ENCODE measurements at places on chromosomes 1 and 21. TPM values are rescaled to one million over a fixed set of nuclear protein-coding genes. Genes with fewer than 3 reads are reported as not detected.

GRCh38 chr1:226643177-226643576, 94.6 kb downstream of the STUM start:
- no peak overlapping the region for H3K27ac ChIP-seq
- no peak for DNase-seq
- no peaks in the 10 kb centered on the region for H3K27me3 ChIP-seq
- no peak overlapping the region for H3K4me3 ChIP-seq
- peaks cover 28% of the 10 kb centered on the region for H3K36me3 ChIP-seq
- peaks cover 15% of the 10 kb centered on the region for H3K4me1 ChIP-seq

DNA sequence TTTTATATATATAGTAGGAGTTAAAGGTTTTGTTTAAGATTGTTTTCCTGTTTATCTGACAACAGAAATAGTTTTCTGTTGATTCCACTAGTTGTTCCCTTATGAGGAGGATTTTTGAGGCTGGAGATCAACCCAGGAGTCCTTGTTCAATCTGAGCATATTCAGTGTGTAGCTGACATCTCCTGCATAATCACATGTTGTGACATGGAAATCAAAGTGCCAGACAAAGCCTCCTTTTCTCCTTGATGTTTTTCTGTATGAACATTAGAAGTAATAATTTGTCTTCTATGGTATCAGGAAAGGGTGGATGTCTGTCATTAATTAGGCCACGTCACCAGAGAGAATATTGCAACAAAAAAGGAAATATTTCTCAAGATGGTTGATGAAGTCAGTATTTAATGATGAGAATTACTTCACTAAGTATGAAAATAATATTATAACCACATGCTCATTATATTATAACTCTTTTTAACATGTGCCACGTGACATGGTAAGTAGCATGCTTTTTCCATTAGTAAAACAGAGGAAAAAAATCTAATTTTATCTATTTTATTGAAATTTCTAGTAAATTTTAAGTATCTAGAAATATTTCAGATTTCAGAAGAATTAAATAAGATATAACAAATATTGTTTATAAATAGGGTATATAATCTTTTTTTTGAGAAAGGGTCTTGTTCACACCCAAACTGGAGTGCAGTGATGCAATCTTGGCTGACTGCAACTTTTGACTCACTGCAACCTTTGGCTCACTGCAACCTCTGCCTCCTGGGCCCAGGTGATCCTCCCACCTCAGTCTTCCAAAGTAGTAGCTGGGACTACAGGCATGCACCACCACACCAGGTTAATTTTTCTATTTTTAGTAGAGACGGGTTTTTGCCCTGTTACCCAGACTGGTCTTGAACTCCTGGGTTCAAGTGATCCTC, 223.5 kb downstream of the HMCN1 start:
- no peak overlapping the region for H3K4me3 ChIP-seq
- peaks cover 22% of the 10 kb centered on the region for H3K4me1 ChIP-seq
- H3K27me3 ChIP-seq, result no peaks in the 10 kb centered on the region
- no peak for DNase-seq
- peaks cover 7% of the 10 kb centered on the region for H3K36me3 ChIP-seq
- H3K27ac ChIP-seq, result no peak overlapping the region

DNA sequence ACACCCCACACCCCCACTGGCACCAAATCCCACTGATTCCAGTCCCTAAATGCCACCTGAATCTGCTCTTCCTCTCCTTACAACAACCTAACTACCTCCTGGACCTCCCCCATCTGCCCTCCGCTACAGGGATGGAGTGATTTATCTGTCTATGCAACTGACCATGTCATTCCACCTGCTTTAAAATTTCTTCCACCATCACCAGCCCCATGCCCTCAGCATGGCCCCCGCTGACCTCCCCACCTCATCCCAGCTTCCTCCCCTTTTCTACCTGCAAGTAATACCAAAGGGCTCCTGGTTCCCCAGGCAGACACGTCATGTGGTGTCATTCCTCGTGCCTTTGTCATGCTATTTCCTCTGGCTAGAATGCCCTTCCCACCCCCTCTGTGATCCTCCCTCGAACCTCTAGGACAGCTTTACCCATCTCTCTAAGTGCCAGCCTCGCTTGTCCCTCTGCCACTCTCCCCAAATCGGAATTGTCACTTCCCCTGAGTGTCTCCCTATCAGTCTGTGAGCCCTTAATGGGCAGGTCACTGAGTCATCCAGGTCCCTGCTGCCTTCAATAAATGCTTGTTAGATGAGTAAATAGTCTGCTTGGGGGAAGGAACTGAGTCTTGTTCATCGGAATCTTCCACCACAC, 3.7 kb downstream of the GJB4 start:
- no peak overlapping the region for H3K27ac ChIP-seq
- DNase-seq, result no peak
- no peaks in the 10 kb centered on the region for H3K36me3 ChIP-seq
- no peaks in the 10 kb centered on the region for H3K4me1 ChIP-seq
- H3K27me3 ChIP-seq, result no peaks in the 10 kb centered on the region

DNA sequence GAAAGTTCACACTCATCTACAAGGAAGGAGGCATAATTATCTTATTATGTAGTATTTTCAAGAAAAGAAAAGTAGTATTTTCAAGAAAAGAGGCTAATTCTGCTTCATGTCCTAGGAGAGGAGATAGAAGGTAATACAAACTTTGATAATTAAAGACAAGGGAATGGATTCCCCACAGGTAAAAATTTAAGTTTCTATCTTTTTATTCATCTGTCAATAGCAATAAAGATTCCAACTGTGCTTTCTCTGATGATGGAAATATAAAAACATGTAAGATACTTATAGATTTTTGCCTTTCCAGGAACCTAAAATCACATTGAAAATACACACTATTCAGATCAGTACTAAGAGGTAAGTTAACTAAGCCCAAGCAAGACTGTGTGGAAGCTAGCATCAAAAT, at the start of gene OR2M2:
Gene OR2M2, plus strand, starts transcription at position 301 of the 400 bp plus-strand sequence. CDS start 5,165 bp downstream, outside the sequence.
- no peak within 1 kb of the TSS for H3K27ac ChIP-seq
- H3K4me3 ChIP-seq, result no peak within 1 kb of the TSS

DNA sequence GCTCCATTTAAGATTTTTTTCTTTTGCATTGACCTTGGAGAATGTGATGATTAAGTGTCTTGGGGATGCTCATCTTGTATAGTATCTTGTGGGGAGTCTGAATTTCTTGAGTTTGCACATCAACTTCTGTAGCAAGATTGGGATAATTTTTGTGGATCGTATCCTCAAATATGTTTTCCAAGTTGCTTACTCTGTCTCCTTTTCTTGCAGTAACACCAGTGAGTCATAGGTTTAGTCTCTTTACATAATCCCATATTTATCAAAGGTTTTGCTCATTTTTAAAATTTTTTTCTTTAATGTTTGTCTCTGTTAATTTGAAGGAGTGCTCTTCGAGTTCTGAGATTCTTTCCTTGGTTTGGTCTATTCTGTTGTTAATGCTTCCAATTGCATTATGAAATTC, 41.7 kb upstream of the ANGPTL1 start:
- H3K36me3 ChIP-seq, result peaks cover 10% of the 10 kb centered on the region
- no peaks in the 10 kb centered on the region for H3K27me3 ChIP-seq
- H3K27ac ChIP-seq, result no peak overlapping the region
- no peak for DNase-seq

GRCh38 chr21:17441370-17441769, 71.5 kb upstream of the CXADR start:
- H3K27ac ChIP-seq, result no peak overlapping the region
- H3K36me3 ChIP-seq, result no peaks in the 10 kb centered on the region
- H3K4me1 ChIP-seq, result no peaks in the 10 kb centered on the region

GRCh38 chr1:48225579-48225978, 3.1 kb downstream of the SLC5A9 start:
- H3K36me3 ChIP-seq, result no peaks in the 10 kb centered on the region
- no peak overlapping the region for H3K27ac ChIP-seq
- no peak for DNase-seq
- no peak overlapping the region for H3K4me3 ChIP-seq
- H3K4me1 ChIP-seq, result no peaks in the 10 kb centered on the region
- H3K27me3 ChIP-seq, result no peaks in the 10 kb centered on the region

- H3K27ac ChIP-seq, result no peak overlapping the region
- no peak overlapping the region for H3K4me3 ChIP-seq
- H3K36me3 ChIP-seq, result no peaks in the 10 kb centered on the region
Measured at GRCh38 chr1:37037690-37038089, 3.4 kb upstream of the GRIK3 start.

DNA sequence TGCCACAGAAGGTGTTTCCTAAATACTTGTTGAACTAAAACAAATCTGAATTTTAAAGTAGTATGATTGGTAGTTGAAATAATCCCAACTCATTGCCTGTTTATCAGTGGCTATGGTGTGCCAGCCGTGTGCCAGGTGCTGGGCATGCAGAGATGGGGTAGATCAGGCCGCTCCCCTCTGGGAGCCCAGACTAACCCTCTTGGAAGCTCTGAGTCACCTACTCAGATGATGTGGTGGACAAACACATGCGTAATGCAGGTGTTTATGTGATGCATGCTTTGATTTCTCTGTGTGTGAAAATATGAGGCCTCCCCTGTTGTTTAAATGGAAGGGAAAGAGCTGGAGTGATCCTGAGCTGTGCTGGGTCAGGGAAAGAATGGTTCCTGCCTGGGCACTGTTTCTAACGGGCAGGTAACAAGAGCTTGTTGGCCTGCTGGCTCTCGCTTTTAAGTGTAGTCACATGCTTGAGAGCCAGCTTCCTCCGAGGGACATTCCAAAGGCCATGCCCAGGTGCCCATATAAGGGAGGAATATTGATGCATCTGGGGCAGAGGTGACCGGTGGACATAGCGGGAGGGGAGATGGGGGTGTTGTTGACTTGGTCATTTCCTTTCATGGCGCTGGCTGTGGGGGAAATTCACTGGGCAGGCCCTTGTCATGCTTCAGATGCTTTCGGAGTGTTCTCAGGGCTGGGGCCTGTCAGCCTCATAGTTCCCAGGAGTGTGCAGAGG, 10.2 kb downstream of the MFN2 start:
- H3K36me3 ChIP-seq, result peaks cover 46% of the 10 kb centered on the region
- H3K4me1 ChIP-seq, result peaks cover 10% of the 10 kb centered on the region
- no peak overlapping the region for H3K4me3 ChIP-seq
- no peak overlapping the region for H3K27ac ChIP-seq

DNA sequence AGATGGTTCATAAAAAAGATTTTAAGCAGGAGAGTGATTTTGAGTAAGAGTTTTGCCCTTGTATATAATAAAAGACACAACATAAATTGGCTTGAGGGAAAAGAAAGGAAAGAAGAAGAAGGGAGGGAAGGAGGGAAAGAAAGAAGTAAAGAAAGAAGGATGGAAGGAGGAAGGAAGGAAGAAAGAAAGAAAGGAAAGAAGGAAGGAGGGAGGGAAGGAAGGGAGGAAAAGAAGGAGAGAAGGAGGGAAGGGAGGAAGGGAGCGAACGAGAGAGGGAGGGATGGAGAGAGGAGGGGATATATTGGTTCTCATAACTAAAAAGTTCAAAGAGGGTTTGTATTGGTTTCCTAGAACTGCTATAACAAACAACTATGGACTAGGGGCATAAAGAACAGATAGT, 62.2 kb upstream of the PAX7 start:
- H3K4me3 ChIP-seq, result no peak overlapping the region
- H3K27ac ChIP-seq, result no peak overlapping the region
- H3K4me1 ChIP-seq, result no peaks in the 10 kb centered on the region
- H3K36me3 ChIP-seq, result no peaks in the 10 kb centered on the region
- DNase-seq, result no peak

DNA sequence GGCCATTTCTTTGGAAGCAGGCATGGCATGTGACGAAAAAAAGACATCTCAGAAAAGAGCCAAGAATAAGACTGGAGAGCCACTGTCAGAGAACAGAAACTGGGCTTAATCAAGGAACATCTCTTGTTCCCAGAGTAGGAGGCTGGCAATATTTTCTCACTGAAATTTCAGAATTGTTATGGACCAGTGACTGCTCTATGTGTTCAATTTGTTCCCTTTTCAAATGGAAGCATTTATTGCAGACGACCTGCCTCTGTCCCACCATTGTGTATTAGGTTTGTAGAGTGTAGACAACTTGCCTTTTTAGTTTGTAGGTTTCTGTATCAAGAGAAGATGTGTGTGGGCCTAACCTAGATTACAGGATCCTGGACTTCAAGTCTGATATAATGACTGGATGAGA, 18.7 kb downstream of the PSMG1 start:
- no peak for DNase-seq
- no peak overlapping the region for H3K4me3 ChIP-seq
- H3K36me3 ChIP-seq, result peaks cover 20% of the 10 kb centered on the region
- no peak overlapping the region for H3K27ac ChIP-seq
- peaks cover 4% of the 10 kb centered on the region for H3K4me1 ChIP-seq

DNA sequence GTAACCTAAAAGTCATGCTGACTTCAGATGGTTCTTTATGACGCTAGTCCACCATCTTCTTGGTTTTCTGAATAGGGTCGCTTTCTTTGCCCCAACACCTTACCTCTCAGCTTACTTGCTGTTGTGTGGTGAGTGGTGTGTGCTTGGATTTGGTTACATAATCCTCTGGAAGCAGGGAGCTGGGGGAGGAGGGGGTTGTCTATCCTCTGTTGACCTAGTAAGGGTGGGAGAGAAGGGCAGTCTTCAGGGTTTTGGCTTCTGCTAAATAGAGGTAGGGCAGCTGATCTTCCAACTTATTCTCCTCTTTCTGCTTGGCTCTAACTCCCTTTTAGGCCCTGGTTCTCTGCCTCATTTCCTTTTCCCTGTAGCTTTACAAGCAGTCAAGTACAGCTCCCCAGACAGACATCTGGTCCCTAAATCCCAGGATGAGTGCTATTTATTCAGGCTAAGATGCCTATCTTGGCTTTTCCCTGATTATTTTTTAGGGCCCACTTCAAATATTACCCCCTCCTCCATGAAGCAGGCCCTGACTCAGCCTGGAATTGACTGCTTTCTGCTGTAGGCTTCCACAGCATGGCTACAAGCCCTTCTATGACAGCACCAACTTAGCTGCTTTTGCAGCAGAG, 6.4 kb upstream of the REN start:
- no peaks in the 10 kb centered on the region for H3K4me1 ChIP-seq
- no peak overlapping the region for H3K4me3 ChIP-seq

- no peaks in the 10 kb centered on the region for H3K4me1 ChIP-seq
- peaks cover 25% of the 10 kb centered on the region for H3K27me3 ChIP-seq
- no peak overlapping the region for H3K27ac ChIP-seq
- no peak for DNase-seq
- H3K36me3 ChIP-seq, result no peaks in the 10 kb centered on the region
Measured at GRCh38 chr1:29349871-29350491, 113.7 kb downstream of the PTPRU start.

The BRDT gene
- total RNA-seq, result not detected

The TEDDM1 gene
- total RNA-seq, result not detected

The LCE6A gene
- total RNA-seq, result not detected

The DENND2C gene
- 2.1 TPM for total RNA-seq

The ERO1B gene
- 4.9 TPM for total RNA-seq

The TFF1 gene
- total RNA-seq, result not detected

The PDPN gene
- not detected for total RNA-seq

The KANK4 gene
- not detected for total RNA-seq

The OSBPL9 gene
- total RNA-seq, result 107 TPM

Measured in osteocyte (in vitro differentiated cells).